ENCODE measurements at places on chromosomes 4 and X.

DNA sequence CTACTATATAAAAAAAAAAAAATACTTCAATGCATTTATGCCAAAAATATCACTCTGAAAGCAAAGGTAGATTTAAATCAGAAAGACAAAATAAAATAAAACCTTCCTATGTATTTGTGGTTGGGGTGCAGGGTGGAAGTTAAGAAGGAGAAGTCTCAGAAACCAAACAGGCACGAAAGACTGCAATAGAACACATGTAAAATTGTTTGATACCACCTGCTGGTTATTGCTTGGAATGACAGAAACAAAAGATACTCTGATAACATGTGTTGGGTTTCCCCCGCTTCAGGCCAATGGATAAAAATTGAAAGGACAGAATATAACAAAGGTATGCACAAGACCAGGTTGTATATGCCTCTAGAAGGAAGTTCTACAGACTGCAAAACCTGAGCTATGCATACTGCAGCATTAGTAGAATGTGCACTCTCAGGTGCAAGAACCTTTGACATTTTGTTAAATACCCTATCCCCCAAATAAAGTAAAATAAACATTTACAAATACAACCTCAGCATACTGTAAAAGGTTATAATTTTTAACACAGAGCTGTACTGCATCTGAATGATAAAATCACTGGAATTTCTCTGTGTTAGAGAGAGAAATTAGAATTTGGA lies 118.8 kb downstream of the GABRA2 start:
- peak; percentile 2 for DNase-seq

- peak; percentile 26 for DNase-seq
These were observed 104.2 kb downstream of the AFF1 start for GRCh38 chr4:87038837-87039615.

- no peak for DNase-seq
These were observed 66.9 kb upstream of the WDR17 start for GRCh38 chr4:175998782-175999181.

DNA sequence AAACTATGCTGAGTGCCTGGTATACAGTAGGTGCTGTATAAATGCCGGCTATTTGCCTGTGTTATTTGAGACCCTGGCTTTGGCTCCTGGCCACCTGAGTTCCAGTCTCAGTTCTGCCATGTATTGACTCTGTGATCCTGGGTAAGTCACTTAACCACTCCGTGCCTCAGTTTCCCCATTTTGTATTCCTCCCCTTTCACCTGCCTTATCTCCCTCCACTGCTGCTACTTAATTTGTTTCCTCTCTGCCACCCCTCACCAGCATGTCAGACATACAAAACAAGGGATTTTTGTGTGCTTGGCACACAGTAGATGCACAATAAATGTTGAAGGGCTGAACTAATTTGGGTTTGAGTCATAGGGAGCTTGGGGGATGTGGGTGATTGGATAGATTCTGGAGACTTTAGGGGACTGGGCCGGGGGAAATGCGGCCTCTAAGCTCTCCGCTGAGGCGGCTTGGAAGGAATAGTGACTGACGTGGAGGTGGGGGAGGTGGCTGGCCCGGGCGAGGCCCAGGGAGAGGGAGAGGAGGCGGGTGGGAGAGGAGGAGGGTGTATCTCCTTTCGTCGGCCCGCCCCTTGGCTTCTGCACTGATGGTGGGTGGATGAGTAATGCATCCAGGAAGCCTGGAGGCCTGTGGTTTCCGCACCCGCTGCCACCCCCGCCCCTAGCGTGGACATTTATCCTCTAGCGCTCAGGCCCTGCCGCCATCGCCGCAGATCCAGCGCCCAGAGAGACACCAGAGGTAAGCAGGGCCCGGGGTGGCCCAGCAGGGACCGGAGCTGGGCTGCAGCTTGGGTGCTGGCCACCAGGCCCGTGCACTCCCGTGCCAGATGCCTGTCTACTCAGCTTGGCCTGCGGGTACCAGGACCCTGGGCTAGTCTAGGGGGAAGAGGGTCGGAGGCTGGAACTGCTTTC lies at the start of gene TIMP1:
Gene TIMP1, plus strand, starts transcription at position 706 of the 917 bp plus-strand sequence. CDS start 980 bp downstream, outside the sequence.
- DNase-seq = peak; percentile 91

DNA sequence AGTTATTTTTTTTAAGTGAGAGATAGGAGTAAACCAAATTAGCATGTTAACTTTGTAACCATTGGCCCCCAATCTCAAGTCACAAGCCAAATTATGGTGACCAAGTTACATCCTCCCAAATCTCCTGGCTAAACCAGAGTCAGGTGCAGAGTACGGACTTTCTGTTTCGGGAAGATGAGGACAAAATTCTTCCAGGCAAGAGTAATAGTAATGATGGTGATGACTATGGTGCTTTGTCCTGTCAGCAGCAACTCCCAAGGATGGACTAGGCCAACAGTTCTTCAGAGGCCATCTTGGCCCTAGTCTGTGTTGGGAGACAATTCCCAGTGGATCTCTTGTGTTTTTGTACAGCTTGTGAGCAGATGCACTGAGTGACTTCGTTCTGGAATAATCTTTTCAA lies 148.8 kb downstream of the GPC3 start:
- no peak for DNase-seq

GRCh38 chrX:150602296-150602695 lies 33.9 kb downstream of the MTM1 start:
- no peak for DNase-seq

GRCh38 chr4:11593576-11594116 lies 165.0 kb upstream of the HS3ST1 start:
- DNase-seq = no peak

GRCh38 chr4:122873821-122874593 lies 47.4 kb downstream of the FGF2 start:
- DNase-seq = no peak
